LoVo (cell line): ENCODE measurements at places on chromosomes 5 and 9.

DNA sequence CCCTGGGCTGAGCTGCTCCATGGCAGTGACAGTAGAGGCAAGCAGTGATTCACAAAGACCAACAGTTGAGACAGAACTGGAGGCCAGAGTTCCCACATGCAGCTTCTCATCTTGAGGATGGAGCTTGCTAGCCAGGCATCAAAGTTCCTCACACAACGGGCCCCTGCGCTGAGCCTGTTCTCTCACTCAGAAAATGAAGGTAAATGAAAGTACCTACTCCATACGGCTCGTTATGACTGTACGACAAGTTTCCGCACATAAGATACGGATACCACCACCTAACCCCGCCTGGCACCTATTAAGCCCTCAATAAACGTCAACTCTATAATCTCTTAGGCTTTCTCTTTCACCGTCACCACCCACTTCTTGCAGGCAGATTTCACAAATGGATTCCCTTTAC, 12.9 kb downstream of the NOL6 start:
- DNase-seq = no peak

DNA sequence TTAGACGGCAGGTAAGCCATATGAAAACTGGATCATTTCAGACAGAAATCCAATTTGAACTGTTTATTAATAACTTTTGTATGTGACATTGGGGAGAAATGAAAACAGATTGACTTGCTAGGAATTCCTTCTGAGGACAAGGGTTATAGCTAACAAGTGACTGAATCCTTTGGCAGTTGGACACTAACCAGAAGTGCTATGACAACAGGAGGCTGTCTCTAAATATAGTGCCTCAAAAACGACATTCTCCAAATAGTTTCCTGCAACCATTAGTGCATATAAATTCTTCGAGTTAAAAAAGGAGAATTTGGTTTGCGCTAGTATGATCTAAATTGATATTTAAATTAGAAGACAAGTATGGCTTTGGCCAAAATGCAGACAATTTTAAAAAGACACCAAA, 338.6 kb downstream of the PTPRD start:
- no peak for DNase-seq

GRCh38 chr9:128114326-128115186, 13.0 kb downstream of the PTGES2 start:
- DNase-seq = no peak

- no peak for DNase-seq
These were observed 38.9 kb upstream of the SLC25A51 start for GRCh38 chr9:37942621-37943344.

- no peak for DNase-seq
These were observed 165.1 kb upstream of the SLC30A5 start for GRCh38 chr5:68928617-68929302.

- no peak for DNase-seq
These were observed 32.7 kb upstream of the FCN2 start for GRCh38 chr9:134847752-134848432.

GRCh38 chr9:109013679-109014607, 644 bp upstream of the CTNNAL1 start:
- no peak for DNase-seq

DNA sequence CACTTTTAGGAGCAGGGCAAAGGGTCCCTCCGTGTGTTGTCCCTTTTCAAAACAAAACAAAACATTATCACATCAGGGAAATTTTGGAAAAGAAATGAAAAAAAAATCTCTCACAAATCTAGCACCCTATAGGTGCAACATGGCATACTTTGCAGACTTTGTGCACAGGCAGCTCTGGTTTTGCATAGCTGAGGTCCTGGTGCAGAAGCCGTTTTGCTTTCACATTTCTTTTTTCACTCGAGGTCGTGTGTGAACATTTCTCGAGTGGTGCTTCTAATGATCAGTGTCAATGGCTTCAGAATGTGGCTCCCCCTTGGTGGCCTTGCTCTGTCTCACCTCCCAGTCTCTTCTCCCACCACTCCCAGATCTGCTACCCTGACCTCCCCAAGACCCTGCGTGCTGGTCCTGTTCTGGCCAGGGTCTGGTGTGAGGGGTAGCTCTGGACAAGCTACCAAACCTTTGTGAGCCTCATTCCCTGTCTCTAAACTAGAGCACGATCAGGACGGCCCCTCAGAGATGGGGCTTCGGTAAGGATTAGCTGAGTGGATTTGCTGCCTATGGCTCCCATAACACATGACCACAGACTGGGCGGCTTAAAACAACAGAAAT, 258.0 kb downstream of the NSG2 start:
- DNase-seq = no peak

DNA sequence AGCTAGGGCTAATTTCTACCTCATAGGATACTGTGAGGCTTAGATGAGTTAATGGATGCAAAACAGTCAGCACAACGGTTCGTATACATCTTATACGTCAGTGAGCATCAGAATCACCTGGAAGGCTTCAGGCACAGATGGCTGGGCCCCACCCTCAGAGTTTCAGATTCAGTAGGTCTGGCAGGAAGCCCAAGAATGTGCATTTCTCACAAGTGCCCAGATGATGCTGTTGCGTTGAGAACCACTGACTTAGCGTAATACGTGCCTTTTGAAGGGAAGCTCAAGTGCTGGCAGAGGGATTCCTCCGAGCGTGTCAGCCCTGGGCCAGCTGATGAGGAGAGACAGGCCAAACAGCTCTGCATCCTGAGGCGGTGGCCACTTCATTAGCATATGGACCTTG, 117.1 kb upstream of the WWC1 start:
- DNase-seq = no peak
